ENCODE measurements at places on chromosomes 16 and 17.

DNA sequence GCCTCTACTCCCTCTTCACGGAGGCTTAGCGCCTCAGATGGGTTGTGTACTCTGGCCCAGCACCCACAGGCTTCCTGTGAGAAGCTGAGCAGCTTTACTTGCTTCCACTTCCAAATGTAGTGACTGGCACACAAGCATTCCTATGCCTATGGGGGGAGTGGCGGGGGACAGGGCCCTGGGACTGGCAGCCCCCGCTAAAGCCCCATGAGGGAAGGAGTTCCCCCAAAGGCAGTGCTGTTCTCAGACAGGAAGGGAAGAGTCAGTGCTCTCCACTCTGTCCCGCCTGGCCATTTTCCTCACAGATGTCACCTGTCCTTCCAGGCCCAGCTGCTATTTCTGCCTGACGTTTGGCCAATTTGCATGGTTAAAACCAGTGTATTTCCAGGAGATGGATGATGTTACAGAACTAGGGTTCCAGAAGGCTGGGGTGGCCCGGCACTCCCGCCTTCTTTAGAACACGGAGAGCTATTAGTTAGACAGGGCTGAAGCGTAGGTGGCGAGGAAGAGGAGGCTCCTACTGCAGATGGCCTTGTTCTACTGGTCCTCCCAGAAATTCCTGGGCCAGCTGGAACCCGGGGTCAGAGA is 83.9 kb upstream of the FBXO47 start:
- DNase-seq: no peak

DNA sequence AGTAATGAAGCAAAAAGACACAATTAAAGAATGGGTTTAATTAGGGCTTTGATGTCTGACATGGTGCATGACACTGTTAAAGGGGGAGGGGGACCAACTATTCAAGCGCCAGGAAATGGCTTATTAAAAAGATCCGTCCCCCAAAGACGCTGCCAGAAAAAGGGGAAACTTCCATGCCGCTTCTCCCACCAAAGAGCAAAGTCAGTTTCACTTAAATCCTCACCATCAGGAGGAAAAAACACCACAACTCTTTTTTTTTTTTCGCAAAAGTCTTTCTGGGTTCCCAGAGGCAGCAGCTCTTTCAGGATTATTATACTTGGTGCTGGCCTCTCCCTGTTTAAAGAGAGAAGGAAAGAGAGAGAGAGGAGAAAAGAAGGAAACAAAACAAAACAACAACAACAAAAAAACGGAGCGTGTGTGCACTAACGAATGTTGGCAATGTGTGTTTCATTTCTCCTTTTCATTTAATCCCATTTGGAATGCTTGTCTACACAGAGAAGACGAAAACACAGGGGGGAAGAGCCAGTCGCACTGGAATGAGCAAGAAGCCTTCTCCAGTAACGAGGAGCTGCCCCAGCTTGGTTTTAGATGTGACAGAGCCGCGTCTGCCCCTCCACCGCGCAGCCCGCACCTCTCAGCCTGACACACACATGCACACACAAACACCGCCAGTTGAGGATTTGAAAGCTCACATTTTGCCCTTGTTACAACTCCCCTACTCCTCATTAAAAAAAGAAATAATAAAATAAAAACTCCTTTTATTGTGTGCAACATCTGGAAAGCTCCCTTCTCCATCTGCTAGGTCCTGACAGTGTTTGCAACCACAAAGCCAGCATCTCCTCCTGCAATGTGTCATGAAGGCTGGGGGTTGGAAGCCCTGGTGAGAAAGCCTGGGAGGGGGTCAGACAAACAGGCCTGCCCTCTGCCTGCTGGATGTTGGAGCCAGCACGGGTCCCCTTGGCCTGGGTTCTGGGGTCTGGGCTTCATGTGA is 32.7 kb upstream of the AXIN2 start:
- no peak for DNase-seq

- DNase-seq: no peak
Measured at GRCh38 chr17:47660064-47660492, 10.4 kb downstream of the KPNB1 start.

- DNase-seq: no peak
Measured at GRCh38 chr17:51397361-51398127, 137.2 kb downstream of the UTP18 start.

- DNase-seq: no peak
Measured at GRCh38 chr17:80125656-80126448, 21.1 kb downstream of the EIF4A3 start.

- DNase-seq: no peak
Measured at GRCh38 chr17:82703935-82704865, 5.7 kb upstream of the RAB40B start.

DNA sequence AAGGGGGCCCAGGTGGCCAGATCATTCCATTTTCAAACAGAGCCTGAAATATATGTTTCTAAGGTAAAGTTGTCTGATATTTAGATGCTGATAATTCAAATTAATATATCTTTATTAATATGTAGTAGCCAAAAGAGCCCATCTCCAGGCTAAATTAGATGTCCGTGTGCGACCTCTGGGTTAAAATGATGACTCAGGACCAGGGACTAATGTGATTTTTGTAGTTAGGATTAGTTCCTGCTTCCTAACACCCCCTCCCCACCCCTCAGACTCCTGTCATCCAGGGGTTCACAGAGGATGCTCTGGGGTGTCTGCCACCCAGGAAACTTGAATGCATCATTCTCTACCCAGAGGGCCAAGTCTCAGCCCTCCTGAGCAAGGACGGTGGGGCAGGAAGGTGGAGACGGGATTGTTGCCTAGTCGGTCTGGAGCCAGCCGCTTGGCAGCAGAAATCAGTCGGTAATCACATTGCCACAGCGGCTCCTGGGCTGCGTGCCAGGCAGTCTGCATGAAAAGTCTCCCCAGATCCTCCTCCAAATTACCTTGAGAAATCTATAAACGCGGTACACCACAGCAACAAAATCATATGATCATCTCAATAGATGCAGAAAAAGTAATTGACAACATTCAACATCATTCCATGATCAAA is 29.8 kb downstream of the CNGB1 start:
- peak; percentile 43 for DNase-seq
